Stimulated activated CD4-positive, alpha-beta T cell treated with anti-CD3 and anti-CD28 coated beads, Interleukin-1b, Interleukin-23, amount 100 ng/mL, for 1 hour (primary cell): ENCODE measurements at places on chromosomes 3 and 15.

GRCh38 chr15:65343374-65343981 is 34.3 kb downstream of the IGDCC3 start:
- no peak for DNase-seq

DNA sequence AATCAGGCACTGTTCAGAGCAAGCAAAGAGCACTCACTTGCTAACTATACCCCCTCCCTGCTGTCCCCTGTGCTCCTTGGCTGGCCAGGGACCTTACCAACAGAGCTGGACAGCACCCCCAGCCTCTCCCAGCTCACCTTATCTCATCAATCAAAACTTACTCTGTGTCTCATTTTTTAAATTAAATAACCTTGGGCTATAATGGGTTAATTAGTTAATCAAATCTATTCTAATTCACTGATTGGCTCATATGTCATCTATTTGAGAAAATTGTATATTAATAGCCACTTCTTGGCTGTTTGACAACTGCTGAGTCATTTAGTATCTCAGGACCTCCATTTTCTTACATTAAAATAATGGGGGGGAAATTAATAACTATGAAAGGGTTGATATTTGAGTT is 22.9 kb downstream of the IL5RA start:
- no peak for DNase-seq

GRCh38 chr3:139122221-139122581 is 77.5 kb upstream of the PRR23C start:
- no peak for DNase-seq

DNA sequence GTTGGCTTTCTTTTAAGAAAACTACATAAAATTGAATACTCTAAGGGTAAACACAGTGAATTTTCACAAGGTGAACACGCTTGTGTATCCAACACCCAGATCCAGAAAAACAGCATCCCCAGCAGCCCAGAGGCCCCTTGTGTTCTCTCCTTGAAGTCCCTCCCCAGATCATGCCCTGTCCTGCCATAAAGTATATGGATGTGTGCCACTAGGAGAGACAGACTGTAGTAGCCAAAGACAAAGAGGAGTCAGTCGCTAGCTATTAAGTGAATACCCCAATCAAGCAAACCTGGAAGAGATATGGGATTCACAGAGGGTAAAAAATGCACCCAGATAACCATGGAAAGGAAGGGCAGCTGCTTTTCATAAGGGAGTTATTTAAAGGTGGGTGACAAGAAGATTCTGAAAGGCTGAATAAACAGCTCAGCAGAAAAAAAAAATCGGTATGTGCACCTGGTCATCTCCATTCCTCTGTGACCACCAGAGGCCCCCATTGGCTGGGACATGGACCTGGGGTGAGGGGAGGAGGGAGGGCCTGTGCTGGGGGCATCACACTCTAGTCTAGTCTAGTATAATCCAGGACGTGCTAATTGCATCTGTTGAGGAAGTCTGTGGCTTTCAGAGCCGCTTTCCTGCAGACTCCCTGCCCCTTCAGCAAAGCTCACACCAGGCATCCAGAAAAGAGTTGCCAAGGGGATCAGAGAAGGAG is 167.3 kb upstream of the NDN start:
- no peak for DNase-seq

GRCh38 chr3:46524008-46524407 is 26.2 kb downstream of the RTP3 start:
- DNase-seq: no peak

DNA sequence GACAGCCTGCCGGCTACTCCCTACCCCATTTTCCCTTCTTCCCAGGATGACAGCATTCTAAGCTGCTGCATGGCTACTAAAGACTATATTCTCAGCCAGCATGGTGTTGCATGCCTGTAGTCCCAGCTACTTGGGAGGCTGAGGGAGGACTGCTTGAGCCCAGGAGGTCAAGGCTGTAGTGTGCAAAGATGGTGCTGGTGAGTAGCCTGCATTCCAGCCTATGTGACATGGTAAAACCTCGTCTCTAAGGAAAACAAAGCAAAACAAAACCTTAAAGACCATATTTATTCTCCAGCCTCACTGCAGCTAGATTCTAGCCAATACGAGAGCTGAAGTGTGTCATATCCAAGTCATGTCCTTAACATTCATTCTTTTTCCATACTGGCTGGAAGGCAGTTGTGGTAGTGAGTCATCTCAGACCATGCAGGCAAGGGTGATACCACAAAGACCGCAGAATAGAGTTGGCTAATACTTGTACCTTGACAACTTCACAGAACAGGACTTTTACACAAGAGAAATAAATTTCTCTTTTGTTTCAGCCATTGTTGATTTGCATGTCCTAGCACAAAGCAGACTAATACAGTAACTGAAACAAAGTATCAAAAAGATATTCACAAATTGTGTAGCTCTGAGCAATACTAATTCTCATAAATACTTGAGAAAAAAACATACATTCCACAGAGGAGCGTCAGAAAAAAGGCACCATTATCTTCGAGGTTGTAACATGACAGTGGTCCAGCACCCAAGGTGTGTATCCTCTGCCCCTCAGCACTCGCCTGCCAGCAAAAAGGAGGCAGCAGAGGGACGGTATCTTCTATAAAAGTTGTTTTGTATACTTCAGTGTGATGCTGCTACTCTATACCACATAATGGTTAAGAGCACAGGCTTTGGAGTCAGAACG is 14.8 kb downstream of the PBRM1 start:
- no peak for DNase-seq

DNA sequence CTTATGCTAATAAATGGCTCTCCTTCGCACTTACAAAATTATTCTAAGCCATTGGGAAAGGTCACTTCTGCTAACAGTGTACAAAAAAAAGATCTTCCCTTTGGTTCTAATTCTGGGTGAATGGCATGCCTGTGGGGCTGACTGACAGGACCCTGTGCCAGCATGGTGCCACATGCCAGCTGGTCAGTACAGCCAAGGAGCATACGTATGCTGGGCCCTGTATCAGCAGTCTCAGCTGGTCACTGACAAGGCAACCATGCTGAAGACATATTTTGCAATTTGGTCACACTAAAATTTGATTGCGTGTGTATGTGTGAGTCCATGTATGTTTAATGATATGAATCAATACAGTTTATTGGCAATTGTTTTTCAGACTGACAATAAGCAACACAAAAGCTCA is 246.1 kb downstream of the TBL1XR1 start:
- no peak for DNase-seq

DNA sequence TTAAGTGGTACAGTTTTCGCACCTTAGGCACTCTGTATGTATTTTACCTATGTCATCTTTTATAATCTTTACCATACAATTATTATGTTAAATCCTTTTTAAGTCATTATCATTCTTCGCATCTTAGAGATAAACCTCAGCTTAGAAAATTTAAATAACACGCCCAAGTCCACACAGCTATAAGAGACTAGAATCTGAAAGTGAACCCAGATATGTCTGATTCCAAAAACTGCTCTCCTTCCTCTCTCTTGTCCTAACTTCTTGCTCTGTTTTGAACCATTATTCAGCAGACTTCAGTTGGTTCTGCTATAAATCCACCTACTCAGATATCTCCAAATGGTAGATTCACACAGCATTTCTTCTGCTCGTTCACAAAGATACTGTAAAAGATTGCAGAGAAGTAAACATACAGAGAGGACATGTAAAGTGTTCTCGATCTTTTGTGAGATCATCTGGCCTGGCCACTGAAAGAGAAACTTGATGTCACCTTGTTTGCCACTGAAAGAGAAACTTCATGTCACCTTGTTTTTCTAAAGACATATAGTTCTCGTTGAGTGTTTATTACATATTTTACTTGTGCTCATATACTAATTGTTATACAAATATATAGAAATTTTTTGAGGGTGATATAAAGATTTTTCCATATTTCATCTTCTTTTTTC is 533.2 kb downstream of the GRM7 start:
- DNase-seq: no peak

DNA sequence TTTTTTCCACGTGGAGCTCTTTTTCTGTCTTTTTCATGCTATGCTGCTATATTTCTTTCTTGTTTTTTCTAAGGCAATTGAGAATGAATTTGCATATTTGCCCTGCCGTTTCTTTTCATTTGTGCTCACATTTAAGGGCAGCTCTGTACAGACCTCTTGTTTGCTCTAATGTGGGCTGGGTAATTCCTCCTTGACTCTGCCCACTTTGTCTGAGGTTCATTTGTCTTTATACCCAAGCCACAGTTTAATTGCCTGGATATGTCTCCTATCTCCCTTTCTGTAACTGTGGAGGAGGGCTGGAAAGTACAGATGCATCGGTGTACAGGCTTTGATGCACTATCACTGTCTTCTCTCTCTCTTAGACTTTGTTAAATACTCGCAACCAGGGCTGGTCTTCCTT is 195.9 kb downstream of the EPHB1 start:
- no peak for DNase-seq

- no peak for DNase-seq
Observed at GRCh38 chr3:172181932-172182586, 142.7 kb downstream of the FNDC3B start.

DNA sequence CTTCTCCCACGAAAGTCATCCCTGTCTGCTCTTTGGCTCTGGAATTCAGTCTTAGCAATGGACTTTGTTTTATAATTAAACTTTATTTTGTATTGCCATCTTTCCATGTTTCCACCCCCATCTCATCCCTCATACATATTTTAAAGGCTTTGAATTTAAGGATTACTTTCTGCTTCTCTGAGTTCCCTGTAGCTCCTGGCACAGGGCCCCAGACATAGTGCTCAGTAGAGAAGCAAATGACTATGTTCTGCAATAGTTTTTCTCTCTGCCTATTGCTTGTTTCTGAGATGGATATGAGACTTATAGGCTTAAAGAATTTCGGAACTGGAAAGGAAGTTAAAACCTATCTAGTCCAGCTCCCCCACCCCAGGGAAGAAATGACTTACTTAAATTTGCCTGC is 197.0 kb downstream of the LPP start:
- no peak for DNase-seq

DNA sequence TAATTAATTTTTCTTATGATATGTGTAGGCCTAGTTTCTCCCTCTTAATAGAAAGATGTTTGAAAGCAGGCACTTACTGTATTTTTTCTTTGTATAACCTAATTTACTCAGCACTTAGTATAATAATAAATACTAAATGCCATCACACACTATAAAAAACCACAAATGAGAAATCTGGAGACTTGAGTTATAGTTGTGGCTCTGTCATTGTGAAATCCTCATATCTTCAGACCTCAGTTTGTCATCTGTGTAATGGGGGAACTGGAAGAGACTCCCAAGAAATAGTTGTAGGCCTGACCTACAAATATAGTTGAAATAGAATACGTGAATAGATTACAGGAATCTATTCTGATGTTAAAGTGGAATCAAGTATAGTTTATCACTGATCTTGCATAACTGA is 287.6 kb upstream of the DPH6 start:
- no peak for DNase-seq

DNA sequence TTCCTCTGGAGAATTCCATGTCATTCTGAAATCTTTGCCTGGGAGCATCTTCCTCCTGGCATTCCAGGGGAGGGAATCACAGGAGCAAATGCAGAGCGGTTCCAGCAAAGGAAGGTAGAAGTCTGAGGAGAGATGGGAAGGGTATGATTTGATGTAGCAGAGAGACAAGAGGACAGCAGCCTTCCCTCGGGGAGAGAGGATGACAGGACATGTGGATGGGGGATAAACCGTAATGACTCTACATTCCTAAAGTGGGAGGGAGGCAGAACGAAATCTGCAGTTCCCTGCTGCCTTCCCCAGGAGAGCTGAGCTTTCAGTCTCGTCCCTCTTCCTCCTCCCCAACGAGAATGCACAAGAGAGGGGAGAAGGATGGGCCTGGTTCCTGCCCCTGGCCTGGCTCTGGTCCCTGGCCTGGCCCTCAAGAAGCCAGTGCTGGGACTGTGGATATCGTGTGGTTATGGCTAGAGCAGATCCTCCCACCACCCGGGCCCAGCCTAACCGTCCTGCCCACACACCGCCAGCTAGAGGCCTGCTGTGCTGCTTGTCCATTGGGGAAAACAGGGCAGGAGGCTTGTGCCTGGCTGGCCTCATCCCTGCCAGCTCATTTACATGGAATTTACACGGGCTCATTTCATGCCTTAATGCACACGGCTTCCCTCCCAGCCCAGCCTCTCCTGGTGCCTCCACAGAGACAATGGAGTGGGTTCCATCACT is 26.6 kb downstream of the SEMA7A start:
- DNase-seq: no peak

- no peak for DNase-seq
Observed at GRCh38 chr3:170909129-170909903, 879 bp upstream of the EIF5A2 start.
